NCI-H69 (cell line): ENCODE measurements at places on chromosomes 6 and 20.
A peak's percentile ranks its signal among the peaks of the same experiment; 100 is the strongest.

- no peak for DNase-seq
Measured at GRCh38 chr20:64176971-64177370, 12.7 kb downstream of the MYT1 start.

DNA sequence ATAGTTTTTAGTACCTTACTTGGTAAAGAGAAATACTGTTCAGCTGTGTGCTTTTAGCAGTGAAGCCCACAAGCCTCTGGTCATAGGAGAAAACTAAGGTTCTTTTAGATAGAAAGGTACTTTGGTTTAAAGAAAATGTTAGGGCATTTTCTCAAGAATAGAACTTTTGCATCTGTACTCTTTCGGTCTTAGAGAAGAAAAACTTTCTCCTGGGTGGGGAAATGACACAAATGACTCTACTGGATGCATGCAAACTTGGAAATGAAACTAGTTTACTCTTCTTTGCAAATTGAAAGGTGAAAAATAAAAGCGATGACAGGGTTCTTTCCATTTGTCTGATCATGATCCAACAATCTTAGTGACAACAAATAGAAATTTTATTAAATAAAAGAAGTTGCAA is 2.1 kb upstream of the TMEM217 start:
- DNase-seq: no peak

GRCh38 chr20:9359561-9360308 is 154.7 kb upstream of the LAMP5 start:
- peak; percentile 66 for DNase-seq

GRCh38 chr6:114707081-114707620 is 364.3 kb upstream of the HS3ST5 start:
- peak; percentile 39 for DNase-seq

GRCh38 chr6:113103634-113104361 is 753.3 kb upstream of the MARCKS start:
- DNase-seq: no peak

DNA sequence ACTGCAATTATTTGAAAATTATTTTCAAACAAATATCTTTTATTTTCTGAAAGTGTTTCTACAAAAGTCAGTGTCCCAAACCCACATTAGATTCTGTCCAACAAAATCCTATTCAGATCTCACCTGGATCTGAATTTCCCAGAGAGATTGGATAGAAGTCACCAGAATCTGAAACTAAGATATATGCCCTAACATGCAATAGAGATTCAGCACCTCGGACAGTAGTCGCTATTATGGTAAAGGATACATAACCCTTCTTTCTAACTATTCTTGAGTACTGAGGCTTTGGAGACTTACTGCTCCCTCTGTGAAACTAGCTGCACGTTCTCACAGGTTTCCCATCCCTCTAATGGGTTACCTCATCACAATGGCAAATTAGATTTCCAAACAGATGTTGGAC is 151.4 kb downstream of the ID4 start:
- no peak for DNase-seq

- DNase-seq: no peak
Measured at GRCh38 chr6:113763876-113764275, 93.3 kb upstream of the MARCKS start.
